ENCODE measurements at places on chromosomes 3 and 15.

GRCh38 chr15:32120577-32121383 is 90.5 kb downstream of the CHRNA7 start:
- no peak for DNase-seq

GRCh38 chr3:151331696-151332095 is 2.3 kb upstream of the P2RY13 start:
- no peak for DNase-seq

GRCh38 chr3:41629072-41629471 is 332.8 kb downstream of the ULK4 start:
- no peak for DNase-seq

DNA sequence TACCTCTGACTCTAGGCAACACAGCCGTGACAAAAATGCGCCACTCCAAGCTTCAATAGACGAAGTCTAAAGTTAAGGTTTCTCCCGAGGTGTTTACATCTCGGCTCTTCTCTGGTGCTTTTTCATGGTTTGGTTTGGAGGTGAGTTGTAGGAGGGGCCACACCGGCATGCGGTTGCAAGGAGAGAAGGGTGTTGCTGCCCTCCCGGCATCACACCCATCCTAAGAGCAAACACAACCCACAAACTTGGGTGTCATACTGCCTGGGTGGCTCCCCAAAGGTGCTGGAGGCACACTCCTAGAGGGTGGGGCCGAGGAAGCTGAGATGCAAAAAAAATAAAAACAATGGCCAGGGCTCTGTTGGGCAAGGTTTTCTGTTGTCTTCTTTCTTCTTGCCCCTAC is 225.2 kb upstream of the ICE2 start:
- no peak for DNase-seq

GRCh38 chr3:192929755-192930547 is 12.3 kb upstream of the MB21D2 start:
- no peak for DNase-seq

DNA sequence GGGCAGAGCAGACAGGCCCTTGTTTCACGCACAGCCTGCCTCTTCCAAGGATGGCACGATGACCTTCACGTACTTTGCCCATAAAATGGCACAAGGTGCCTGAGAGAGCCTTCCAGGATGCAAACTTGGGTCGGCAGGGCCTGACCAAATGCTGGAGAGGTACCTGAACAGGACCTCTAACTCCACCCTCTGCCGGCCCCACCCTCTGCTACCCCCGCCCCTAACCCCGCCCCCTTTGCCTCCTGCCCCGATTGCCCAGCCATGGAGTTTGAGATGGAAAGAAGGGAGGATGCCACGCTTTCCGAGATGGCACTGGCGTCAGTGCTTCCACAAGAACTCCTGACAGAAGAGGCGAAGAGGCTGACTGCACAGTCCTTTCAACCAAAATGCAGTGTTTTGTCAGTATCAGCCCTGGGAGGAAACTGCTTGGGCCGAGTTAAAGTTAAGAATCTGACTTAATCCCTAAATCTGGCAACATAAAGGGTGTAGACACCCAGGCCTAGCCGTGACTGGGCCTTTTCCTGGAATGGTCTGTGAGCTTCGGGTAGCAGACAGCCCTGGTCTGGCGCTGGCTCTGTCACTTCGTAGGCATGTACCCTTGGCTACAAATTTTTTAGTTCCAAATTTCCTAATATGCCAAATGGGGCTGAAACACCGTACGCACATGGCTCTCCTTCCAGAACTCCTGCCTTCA is 230.3 kb upstream of the RGMA start:
- no peak for DNase-seq

Measured in activated CD8-positive, alpha-beta memory T cell treated with anti-CD3 and anti-CD28 coated beads for 1 hour (primary cell).